ENCODE measurements at places on chromosomes 12 and 14. TPM values are rescaled to one million over a fixed set of nuclear protein-coding genes. Genes with fewer than 3 reads are reported as not detected.

DNA sequence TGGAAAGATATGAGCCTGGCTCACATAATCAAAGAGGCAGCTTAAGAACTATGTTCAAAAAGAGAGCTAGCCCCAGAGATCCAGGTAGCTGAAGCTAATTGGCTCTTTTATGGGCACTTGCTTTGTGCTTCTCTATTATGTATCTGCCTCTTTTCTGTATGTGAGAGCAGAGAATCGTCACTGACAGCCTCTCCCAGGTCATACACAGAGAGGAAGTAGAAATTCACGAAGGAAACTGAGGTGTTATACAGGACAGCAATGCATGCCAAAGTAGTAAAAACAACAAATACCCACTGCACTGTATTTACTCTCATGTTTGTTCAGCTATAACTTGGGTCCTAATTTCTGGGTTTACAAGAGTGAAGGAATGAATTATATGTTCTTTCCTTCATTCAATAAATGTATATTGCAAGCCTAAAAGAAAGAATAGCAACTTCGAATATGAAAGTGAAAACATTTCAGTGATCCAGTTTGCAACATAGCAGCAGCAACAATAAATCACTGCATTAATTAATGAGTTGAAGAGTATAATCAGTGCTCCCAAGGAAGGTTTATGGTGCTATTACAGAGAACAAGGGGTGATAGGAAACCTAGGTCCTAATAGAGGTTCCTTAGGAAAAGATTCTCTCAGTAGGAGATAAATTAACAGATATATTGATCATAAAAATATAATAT, 47.1 kb upstream of the ATXN7L3B start:
- no peak for DNase-seq

DNA sequence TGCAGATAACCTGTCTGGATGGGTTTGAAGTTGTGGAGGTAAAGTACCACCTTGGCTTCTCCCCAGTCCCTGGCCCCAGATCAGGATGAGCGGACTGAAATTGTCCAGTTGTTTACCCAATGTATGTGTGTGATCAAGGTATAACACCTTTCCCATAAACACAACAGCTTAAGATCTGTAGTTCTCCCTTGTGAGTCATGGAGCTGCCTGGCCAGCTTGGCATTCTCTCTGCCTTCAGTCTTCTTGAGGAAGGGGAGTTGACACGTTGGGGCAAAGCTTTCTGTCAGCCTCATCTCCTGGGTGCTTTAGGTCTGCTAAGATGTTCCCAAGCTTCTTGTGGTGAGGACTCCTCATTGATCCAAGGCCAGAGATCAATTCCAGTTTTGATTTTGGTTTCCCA, 6.1 kb downstream of the C1S start:
- no peak for DNase-seq

- DNase-seq, result no peak
Observed at GRCh38 chr12:13148485-13148847, 45.0 kb upstream of the GSG1 start.

DNA sequence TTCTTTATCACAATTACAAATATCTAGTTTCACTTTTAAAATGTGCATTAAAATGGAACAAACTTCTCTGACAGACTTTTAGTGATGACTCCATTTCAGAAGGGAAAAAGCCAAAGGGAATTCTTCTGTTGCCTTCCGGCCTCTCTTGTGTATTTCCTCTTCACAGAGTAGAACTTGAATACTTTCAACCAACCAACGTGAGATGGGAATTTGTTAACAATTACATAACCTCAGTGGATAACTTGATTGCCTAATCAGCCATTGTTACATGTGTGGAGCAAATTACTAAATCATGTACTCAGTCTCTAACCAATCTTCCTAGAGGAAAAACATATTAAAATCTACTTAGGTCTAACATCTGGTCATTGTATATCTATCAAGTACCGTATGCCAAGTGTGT, 291.1 kb downstream of the SYT1 start:
- peak; percentile 14 for DNase-seq

- DNase-seq, result no peak
Observed at GRCh38 chr12:33438851-33439586, 600 bp downstream of the SYT10 start.

- no peak for DNase-seq
Observed at GRCh38 chr12:20314328-20314727, 54.0 kb upstream of the PDE3A start.

DNA sequence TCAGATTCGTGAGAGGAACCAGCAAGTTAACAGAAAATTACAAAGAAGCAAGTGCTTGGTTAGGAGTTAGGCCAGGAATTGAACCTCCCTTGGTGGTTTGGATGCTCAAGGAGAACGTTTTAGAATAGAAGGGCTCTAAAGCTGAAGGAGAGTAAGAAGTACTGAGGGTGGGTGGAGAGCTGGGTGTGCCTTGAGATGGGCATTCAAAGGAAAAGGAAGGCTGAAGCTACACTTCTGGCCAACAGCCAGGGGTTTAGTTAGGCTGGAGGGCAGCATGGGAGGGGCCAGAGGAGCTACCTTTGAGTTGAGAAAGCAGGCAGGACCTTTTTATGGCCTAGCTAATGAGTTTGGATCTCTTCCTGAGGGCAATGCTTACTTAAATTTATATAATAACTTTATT, 421.2 kb downstream of the CCDC91 start:
- no peak for DNase-seq

DNA sequence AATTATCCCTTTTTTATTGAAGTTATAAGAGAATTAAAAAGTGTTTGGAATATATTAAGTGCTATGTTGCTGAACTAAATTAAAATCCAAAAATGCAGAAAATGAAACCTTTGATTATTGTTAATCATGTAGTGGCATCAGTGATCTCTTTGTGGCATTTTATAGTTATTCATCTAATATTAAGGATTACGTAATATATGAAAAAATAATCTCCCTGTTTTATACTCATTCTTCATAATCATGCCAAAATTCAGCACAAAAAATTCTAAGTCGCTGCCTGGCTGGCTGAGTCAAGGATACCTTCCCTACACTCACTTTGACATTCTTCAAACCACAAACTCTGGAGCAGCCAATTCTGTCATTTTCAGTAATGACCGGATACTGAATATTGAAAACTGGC, 63.7 kb downstream of the ARL1 start:
- DNase-seq, result no peak

DNA sequence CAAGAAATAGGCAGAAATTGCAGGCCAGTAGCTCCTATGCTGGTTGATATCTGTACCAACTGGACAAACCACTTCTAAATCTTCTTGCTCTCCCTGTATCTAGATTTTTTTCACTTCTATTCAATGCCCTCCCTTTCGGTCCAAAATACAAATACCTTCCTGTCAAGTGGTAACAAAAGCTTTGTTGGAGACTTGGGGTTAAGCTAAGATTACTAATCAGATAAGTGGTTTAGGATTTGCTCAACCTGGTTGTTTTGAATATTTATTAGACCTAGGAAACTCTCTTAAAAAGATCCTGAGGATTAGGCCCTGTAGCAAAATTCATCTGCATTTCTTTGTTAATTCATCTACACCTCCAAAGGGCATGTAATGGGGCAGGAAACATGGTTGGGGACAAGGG, 410.1 kb downstream of the NAV3 start:
- DNase-seq, result no peak

DNA sequence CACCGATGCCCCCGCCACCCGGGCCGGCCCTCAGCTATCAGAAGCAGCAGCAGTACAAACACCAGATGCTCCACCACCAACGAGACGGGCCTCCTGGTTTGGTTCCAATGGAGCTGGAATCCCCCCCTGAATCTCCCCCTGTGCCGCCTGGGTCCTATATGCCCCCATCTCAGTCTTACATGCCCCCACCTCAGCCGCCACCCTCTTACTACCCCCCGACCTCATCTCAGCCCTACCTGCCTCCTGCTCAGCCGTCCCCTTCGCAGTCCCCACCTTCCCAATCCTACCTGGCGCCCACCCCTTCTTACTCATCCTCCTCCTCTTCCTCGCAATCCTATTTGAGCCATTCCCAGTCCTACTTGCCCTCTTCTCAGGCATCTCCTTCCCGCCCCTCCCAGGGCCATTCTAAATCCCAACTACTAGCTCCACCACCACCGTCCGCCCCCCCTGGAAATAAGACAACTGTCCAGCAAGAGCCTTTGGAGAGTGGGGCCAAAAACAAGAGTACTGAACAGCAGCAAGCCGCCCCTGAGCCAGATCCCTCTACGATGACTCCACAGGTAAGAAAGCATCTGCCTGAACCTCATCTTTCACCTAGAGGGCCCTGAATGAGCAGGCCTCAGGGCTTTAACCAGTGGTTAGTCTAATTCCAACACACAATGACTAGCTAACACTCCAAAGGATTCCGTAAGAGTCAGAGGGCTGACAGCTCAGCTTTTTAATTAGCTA, 851 bp downstream of the YLPM1 start:
- no peak for DNase-seq

- DNase-seq, result no peak
Observed at GRCh38 chr12:79452906-79453305, 237.9 kb downstream of the PAWR start.

GRCh38 chr12:95600567-95600966, 49.3 kb upstream of the USP44 start:
- DNase-seq, result no peak

- no peak for DNase-seq
Observed at GRCh38 chr12:29088611-29089219, 60.4 kb upstream of the FAR2 start.

DNA sequence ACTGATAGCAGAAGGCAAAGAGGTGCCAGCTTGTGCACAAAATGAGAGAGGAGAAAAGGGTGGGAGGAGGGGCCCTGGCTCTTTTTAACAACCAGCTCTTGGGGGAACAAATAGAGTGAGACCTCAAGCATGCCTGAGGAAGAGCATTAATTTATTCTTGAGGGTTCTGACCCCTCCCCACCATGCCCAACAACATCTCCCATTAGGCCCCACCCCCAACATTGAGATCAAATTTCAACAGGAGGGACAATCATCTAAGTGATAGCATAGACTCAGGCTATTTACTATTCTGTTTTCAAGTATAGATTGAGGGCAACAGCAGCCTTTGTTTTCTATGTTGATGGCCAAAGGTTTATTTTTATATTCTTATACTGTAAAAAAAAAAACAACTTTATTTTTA, 59.7 kb downstream of the FUT8 start:
- DNase-seq, result no peak

DNA sequence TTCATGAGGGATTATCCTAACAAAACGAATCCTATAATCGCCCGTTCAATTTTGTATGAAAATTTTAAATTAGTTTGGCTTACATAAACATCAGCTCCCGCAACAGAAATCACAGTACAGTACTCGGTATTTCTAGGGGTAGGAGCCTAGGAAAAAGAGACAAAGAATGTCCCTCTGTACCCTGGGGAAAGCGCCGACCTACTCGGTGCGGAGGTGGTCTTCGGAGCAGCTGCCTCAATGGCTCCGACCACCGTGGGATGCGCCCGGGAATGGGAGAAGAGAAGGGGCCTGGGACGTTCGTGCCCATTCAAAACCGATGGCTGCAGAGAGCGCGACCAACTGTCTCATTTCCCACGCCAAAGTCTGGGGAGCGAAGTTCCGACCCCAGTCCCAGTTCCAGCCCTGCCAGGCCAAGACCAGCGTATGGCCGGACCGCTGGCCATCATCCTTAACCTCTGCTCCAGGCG, 618 bp downstream of the GNPNAT1 start:
- no peak for DNase-seq

DNA sequence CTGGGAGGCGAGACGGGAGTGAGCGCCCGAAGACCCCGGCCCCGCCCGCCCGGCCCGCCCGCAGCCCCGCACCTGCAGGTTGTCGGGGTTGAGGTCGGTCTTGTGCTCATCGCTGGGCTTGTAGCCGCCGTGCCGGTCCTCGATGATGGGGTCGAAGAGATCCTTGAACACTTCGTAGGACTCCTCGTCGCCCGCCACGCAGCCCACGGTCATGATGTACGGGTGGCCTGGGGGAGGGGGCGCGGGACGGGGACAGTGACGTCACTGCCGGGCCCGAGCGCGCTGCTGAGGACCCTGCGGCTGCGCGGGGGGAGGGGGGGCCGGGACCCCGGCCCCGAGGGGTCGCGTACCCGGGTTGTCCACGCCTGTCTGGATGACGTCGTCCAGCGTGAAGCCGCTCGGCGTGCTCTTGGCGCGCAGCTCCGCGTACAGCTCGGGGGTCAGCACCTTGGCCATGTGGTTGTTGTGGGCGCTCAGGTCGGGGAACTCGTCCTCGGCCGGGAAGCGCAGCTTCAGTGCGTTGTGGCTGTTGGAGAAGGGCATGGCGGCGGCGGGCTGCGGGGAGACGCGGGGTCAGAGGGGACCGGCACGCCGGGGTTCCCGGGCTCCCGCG, 573 bp downstream of the CKB start:
- DNase-seq, result no peak

GRCh38 chr12:57430112-57430930, 522 bp downstream of the R3HDM2 start:
- peak; percentile 43 for DNase-seq

Gene CEP170B
- polyA plus RNA-seq, result 8.8 TPM

Gene FAM181A
- 0.13 TPM for polyA plus RNA-seq

Gene TAS2R19
- 2.5 TPM for polyA plus RNA-seq

Gene ANKRD33
- 0.05 TPM for polyA plus RNA-seq

Gene TC2N
- polyA plus RNA-seq, result 30.5 TPM

Gene HOTAIR
- polyA plus RNA-seq, result not detected

Gene APOF
- polyA plus RNA-seq, result 0.15 TPM
